ENCODE measurements at places on chromosomes 4 and X.

DNA sequence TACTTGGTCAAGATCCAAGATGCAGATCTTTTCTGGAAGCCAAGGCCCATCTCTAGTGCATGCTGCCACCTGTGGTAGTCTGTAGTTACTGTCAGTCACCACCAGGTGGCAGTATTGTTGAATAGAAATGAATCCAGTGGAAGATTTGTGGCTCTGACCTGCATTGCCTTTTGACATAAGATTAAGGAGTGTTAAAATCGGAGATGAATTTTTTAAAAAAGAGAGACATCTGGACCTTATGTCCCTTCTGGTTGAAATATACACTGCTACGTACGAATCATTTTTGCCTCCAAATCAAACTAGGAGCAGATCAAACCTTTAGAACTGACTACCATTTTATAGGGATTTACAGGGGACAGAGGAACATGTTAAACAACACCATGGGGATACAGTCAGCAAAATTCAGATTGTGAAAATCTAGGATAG lies 46.9 kb upstream of the RHOH start:
- peak; percentile 58 for DNase-seq

- DNase-seq = no peak
Observed at GRCh38 chrX:80316526-80316925, 103.7 kb upstream of the TENT5D start.

- DNase-seq = no peak
Observed at GRCh38 chr4:14726441-14726840, 275.8 kb upstream of the CPEB2 start.

DNA sequence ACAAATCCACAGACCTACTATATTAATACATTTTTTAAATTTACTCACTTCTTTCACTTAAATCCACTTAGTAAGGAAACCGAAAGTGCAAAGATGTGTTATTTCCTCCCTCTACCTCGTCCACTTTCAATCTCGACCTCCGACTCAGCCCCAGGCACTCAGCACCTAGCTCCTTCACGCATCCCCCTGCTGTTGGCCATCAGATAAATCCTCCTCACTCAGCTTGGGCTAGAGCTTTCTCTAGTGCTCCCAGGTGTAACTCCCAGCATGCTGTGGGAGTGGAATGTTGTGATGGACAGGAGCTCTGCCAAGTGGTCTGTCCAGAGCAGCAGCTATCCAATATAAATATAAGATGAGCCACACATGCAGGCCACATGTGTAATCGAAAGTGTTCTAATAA lies 26.7 kb upstream of the TEC start:
- DNase-seq = no peak

DNA sequence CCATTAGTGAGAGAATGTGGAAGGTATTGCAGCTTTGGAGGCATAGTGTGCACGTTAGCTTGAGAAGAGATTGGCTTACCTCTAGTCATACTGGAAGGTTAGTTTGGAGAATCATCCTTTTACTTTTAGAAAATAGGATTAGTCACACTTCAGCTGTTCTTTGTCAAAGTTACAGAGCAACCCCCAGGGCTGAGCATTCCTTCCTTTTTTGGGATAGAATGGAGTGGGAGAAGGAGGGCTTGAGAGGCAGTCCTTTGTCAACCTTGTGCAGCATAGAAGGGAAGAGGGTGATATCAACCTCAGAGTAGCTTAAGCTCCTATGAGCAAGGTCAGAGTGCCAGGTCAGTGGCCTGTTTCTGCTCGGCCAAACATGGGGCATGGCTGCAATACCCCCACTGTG lies 8.6 kb upstream of the MBNL3 start:
- no peak for DNase-seq

GRCh38 chr4:7427361-7427760 lies 7.4 kb downstream of the PSAPL1 start:
- DNase-seq = no peak
